ENCODE measurements at places on chromosomes 11 and 22. TPM values are rescaled to one million over a fixed set of nuclear protein-coding genes. Genes with fewer than 3 reads are reported as not detected.

DGCR6 gene
- total RNA-seq, result 6.0 TPM

DNA sequence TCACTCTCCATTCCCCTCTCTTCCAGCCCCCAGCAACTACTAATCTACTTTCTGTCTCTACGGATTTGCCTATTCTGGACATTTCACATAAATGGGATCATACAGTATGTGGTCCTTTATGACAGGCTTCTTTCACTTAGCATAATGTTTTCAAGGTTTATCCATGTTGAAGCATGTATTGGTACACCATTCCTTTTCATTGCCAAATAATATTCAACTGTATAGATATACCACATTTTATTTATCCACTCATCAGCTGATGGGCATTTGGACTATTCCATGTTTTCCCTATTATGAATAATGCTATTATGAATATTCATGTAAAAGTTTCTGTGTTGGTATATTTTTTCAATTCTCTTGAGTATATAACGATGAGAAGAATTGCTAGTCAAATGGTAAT is 54.5 kb downstream of the MRTFA start:
- DNase-seq, result no peak
- no peak overlapping the region for H3K27ac ChIP-seq
- H3K36me3 ChIP-seq, result peaks cover 22% of the 10 kb centered on the region
- peaks cover 16% of the 10 kb centered on the region for H3K4me1 ChIP-seq
- no peak overlapping the region for H3K4me3 ChIP-seq
- no peaks in the 10 kb centered on the region for H3K27me3 ChIP-seq

DNA sequence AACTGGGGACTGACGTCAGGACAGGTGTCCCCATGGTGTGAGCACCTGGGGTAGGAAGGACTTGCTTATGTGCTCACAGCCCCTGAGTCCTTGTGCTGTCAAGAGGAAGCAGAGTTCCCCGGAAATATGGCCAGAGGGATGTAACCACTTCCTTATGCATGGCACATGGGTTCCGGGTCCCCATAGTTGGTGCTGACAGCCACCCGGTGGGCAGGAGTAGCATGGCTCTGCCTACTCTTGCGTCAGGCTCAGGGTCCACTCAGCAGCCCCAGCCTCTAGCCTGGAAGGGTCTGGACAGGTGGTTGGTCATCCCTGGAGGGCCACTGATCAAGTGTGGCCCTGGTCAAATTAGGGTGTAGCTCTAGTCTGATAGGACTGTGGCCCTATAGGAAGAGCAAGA is 42.8 kb upstream of the CCND1 start:
- no peaks in the 10 kb centered on the region for H3K27me3 ChIP-seq
- H3K4me1 ChIP-seq, result peaks cover 16% of the 10 kb centered on the region
- H3K4me3 ChIP-seq, result no peak overlapping the region
- H3K36me3 ChIP-seq, result no peaks in the 10 kb centered on the region
- H3K27ac ChIP-seq, result no peak overlapping the region

CSNK1E gene
- 261 TPM for total RNA-seq

DNA sequence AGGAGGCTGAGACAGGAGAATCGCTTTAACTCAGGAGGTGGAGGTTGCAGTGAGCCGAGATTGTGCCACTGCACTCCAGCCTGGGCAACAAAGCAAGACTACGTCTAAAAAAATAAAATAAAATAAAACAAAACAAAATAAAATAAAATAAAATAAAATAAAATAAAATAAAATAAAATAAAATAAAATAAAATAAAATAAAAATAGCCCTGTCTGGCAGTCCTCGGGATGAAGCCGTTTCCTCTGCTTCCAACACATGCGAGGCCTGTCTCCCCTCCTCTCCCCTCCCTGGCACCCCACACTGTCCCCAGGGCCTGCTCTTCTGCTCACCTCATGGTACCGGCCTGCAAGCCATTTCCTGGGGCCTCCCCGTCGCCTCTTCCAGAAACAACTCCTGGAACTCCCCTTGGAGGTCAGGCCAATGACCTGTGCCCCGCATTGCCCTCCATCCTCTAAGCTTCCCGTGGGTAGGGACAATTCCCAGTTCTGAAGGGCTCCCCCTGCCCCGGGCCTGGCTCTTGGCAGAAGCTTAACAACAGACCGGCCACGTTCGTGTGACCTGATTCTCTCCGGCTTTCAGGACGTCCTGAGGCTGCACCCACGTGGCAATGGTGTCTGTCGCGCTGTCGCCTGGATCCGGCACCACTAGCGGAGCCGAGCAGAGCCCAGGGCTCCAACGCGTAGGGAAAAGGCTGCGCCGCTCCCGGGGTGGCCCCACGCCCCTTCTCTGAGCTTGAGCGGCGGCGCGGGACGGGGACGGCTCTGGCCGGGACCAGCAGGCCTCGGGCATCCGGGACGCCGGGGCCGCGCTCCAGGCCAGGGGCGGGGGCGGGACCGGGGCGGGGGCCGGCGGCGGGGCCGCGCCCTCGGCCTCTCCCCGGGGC is 456 bp upstream of the PARVB start:
- peak overlapping the region; percentile 76 for H3K4me3 ChIP-seq
- H3K27me3 ChIP-seq, result peaks cover 6% of the 10 kb centered on the region
- peaks cover 16% of the 10 kb centered on the region for H3K4me1 ChIP-seq
- DNase-seq, result peak; percentile 57

DNA sequence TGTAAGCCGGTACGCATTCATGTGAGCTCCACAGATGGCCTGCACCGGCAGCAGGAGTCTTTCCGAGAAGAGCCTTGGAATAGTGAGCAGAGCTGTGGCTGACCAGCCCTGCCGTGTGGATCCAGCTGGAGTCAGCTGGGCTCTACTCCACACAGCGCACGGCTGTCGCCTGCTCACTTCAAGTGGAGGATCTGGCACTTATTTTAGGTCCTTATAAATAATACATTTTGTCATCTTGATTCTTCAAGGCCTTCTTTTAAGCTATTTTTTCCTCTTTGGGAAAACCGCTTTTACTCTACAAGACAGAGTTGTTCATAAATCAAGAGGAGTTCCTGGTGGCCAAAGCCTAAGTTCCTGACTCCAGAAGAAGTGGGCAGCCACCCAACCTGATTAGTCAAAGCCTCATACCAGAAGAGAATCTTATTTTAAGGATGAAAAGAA is 93.8 kb downstream of the KCNC1 start:
- H3K27me3 ChIP-seq, result no peaks in the 10 kb centered on the region
- H3K27ac ChIP-seq, result no peak overlapping the region

DNA sequence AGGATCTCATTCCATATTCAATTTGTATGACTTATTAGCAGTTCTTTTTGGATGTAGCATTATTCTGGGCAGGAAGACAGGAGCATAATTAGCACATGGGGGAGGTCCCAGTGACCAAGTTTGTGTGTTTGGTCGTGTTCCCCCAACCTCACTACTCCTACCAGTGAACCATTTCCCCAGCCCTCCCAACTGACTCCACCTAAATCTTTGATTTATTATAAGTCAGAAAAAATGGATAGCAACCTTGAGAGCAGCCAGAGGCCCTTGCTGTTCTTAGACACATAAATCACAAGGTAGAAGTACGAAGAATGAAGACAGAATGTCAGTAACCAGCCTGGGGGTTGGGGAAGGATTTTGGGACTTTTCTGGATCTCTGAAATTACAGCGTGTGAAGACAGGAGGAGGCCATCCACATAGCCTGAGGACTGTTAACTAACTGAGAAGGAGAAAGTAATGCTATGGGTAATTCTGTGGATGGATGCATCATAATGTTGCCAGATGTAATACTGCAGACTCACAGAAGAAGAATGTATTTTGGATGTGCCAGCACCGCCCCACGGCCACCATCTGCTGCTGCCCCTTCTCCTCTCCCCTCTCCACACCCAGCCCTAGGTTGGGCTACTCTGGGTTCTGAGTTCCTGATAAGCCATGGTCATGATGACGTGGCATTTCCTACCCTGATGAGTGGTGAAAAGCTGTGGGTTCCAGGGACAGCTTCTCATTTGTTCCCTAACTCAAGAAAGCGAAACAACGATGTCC is 124.3 kb upstream of the TTC12 start:
- H3K4me3 ChIP-seq, result no peak overlapping the region
- peaks cover 60% of the 10 kb centered on the region for H3K4me1 ChIP-seq
- H3K36me3 ChIP-seq, result peaks cover under 1% of the 10 kb centered on the region
- no peak for DNase-seq

DNA sequence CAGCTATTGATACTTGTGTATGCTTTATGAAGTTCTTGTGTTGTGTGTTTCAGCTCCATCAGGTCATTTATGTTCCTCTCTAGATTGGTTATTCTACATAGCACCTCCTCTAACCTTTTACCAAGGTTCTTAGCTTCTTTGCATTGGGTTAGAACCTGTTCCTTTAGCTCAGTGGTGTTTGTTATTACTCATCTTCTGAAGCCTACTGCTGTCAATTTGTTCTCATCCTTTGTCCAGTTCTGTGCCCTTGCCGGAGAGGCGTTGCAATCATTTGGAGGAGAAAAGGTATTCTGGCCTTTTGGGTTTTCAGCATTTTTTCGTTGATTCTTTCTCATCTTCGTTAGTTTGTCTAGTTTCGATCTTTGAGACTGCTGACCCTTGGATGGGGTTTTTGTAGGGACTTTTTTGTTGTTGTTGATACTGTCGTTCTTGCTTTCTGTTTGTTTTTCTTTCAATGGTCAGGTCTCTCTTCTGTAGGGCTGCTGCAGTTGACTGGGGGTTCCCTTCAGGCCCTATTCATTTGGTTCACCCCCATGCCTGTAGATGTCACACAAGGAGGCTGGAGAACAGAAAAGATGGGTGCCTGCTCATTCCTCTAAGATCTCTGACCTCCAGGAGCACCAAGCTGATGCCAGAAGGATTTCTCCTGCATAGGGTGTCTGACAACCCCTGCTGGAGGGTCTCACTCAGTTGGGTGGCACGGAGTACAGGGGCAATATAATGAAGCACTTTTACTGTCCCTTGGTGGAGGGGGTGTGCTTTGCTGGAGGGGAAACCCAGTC is 35.9 kb upstream of the MUC15 start:
- no peak overlapping the region for H3K27ac ChIP-seq
- no peak for DNase-seq
- H3K36me3 ChIP-seq, result no peaks in the 10 kb centered on the region
- H3K4me1 ChIP-seq, result no peaks in the 10 kb centered on the region
- peaks cover 2% of the 10 kb centered on the region for H3K27me3 ChIP-seq

FJX1 gene
- total RNA-seq, result 72.8 TPM

CALCB gene
- total RNA-seq, result 0.11 TPM

DLG2 gene
- total RNA-seq, result 7.4 TPM

MICALL1 gene
- 47.2 TPM for total RNA-seq

DNA sequence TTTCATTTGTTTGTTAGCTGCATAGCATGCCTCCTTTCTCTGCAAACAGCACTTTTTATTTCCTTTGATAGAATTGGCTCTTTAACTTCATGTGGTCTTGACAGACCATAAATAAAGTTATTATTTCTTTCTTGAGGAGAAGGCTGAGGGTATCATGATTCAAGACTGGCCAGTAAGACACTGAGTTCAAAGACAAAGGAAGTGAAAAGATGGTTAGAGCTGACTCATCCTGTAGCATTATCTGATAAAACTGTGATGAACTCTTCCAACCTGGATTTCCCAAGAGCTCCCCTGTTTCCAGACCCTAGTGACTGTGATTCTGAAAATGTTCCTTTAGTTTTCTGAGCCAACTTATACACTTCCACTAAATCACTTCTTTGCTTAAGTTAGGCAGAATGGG is 179.3 kb upstream of the FAT3 start:
- no peaks in the 10 kb centered on the region for H3K36me3 ChIP-seq
- no peak overlapping the region for H3K27ac ChIP-seq
- no peaks in the 10 kb centered on the region for H3K27me3 ChIP-seq
- no peak overlapping the region for H3K4me3 ChIP-seq

- peaks cover 22% of the 10 kb centered on the region for H3K4me1 ChIP-seq
- H3K27ac ChIP-seq, result no peak overlapping the region
- no peak overlapping the region for H3K4me3 ChIP-seq
Measured at GRCh38 chr22:49820984-49821383, 6.7 kb downstream of the BRD1 start.

PRR33 gene
- not detected for total RNA-seq

DNA sequence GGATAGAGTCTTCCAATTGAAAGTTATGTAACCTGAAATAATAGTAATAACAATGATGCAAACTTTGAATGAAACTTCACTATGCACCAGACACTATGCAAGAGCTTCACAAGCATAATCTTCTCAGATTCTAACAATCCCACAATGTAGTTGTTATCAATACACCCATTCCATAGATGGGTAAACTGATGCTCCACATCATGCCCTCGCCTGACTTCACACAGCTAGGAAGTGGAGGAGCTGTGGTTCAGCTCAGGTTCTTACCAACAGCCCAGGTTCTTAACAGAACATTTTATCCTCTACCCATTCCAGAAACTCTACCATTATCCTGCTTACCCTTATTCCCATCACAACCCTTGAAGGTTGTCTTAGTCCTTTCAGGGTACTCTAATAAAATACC is 50.4 kb upstream of the HMGXB4 start:
- H3K36me3 ChIP-seq, result no peaks in the 10 kb centered on the region
- peaks cover 16% of the 10 kb centered on the region for H3K4me1 ChIP-seq
- no peak overlapping the region for H3K27ac ChIP-seq

DNA sequence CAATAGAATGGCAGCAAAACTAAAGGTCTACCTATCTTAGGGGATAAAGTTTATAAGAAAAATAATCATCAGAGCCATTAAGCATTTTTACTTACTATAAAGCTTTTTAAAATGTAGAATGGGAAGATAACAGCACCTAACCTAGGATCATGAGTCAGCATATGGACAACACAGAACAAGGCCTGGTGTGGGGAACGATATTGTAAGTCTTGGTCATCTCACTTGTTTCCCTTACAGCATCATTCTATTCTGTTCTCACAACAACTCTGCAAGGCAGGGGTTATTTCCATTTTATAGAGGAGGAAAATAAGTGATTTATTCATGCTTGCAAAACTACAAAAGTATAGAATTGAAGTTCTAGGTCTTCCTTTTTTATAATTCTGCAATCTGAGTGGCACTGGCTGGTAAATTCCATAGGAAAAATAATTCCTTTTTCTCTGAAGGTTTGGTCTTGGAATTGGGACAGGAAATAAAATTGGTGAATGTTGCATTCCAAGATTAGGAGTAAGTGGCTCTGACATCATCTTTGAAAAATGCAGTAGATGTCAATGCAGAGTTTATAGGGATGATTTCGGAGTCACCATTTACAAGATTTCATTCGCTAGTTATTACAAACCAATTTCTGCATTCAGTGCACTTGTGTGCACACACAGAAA is 423.0 kb downstream of the DYNC2H1 start:
- no peak overlapping the region for H3K27ac ChIP-seq
- DNase-seq, result no peak
- peaks cover 13% of the 10 kb centered on the region for H3K4me1 ChIP-seq

ANKK1 gene
- total RNA-seq, result 2.1 TPM

KDM4E gene
- total RNA-seq, result not detected

USH1C gene
- 0.54 TPM for total RNA-seq

All from mesothelial cell of epicardium (in vitro differentiated cells).